ENCODE measurements at places on chromosomes 1 and 21.

DNA sequence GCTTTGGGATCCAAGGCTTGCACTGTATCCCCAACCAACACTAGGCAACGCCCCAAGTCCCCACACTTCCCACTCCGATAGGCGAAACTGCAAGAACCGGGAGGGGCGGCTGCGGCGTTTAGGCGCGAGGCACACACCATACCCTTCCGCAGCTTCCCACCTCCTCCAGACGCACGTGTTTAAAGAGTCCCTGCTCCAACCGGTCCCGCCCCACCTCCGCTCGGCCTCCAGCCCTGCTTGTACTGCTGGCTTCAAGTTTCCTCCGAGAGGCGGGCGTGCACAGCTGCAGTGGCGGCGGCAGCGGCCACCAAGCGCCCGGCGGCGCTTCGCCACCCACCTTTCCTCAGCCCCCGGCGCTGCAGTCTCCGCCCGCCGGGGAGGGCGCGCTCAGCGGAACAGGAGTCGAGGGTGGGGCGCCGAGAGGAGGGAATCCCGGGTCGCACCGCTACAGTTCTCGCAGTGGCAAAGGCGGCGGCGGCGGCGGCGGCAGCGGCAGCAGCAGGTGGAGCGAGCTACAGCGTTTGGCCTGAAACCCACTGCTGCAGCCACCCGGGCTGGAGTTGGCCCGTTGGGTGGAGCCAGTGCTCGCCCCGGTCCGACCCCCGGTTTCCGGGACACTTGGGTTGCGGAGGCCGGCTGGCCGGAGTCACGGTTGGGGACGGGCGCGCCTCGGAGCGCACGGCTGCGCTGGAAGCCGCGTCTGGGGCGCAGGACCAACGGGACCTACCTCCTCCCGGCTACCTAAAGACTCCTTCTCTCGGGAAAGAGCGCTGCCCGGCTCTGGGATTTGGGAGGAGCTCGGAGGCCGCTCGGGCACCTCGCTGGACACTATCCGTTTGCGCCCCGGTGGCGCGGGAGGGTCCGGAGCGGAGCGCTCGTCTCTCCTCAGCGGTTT, at the start of gene CNIH3:
Gene CNIH3, plus strand, starts transcription at position 457 of the 895 bp plus-strand sequence. CDS start 858 bp downstream, outside the sequence.
- DNase-seq: no peak

- no peak for DNase-seq
Observed at GRCh38 chr1:176733661-176734060, 270.7 kb downstream of the PAPPA2 start.

DNA sequence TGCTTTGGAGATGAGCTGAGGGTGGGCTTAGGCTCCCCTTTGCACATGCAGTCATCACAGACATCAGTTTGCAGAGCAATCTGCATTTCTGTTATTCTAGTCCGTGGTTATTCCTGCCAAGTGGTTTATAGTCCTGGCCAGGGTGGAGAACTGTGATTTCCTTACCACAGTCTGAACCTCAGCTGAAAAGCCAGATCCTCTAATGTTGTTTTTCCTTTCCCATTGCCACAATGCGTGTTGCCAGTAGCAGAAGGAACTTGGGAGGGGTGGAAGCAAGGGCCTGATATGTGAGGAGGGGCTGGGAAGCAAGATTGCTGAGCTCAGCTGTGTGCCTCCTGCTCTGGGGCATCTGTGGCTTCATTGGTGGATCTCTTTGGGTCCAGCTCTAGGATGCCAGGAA, 18.0 kb upstream of the ST3GAL3 start:
- DNase-seq: no peak

DNA sequence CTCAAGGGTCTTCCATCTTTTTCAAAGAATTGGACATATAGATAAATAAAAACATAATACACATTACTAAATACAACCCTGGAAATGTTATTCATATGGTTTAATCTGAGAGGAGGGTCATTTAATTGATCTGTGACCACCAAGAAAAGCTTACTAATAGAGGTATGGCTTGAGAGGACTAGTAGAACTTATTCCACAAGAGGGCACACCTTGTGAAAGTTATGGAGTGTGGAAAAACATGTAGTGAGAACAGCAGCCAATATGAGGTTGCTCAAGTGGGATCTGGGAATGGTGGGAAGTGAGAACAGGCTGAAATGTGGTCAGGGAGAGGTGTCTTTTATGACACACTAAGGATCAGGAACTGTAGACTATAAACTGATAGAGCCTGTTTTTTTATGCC, 973.5 kb upstream of the B3GALT2 start:
- no peak for DNase-seq

DNA sequence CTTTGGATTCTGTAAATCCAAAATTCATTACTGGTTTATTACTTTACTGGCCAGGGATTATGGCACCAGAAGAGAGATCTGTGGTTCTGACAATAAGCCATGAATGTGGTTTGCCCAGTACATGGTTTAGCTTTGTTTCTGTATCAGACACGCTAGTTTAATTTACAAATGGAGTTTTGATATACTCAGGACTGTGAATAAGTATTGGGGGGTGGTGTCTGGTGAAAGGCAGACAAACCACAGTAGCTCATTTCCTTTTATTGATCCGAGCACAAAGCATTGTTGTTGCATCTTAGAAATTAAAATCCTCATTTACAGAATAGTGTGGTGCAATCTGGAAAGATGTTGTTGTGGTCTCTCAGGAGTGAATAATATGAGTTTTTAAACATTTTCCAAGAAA, 96.0 kb downstream of the ST6GALNAC3 start:
- no peak for DNase-seq

- DNase-seq: no peak
Observed at GRCh38 chr1:91864017-91864700, 21.8 kb downstream of the TGFBR3 start.

DNA sequence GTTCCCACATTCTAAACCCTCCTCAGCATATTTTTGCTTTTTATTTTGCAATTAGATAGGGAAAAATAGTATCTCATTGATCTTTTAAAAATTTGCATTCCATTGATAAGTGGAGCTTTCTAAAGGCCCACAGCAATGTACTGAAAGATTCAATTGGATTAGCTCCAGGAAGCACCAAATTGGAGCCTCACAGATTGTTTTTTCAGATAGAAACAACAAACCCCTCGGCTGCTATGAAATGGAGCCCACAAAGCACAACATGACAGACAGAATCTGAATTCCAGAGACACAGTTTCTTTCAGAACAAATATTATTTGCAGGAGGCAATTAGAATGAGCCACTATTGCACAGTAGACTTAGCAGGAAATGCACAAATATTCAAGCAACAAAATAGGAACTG, 58.9 kb upstream of the KIF26B start:
- no peak for DNase-seq

DNA sequence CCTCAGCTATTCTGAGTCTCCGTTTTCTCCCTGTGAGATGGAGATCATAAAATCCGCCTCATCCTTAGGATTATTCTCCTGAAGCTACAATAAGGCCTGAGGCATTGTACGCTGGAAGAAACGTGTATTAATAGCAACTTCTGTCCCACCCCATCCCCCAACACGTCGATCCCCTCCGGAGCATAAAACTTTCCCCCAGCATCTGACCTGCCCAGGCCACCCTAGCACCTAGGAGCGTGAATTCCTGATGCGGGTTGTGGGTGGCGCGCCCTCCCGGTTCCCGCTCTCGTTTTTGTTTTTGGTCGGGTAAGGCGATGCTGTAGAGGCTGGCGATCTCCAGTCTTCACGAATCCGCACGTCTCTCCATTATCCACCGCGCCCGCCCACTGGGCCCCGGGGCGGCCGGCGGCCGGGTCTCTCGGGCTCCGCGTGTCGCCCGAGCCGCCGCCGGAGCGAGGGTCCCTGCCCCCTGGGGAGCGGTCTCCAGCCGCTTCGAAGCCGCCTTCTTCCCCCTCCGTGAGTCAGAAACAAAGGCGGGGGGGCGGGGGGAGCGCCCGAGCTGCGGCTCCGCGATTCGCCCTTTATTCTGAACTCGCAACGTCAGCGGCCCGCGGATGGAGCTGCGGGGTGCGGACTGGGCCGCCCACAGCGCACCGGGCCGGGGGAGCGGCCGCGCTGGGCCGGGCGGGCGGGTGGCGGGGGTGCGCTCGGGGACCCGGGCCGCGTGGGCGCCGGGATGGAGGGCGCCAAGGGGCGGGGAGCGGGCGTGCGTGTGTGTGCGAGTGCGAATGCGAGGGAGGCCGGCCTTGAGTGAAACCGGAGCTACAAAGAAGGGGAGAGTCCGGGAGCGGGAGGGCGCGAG, at the start of gene PLEKHO1:
Gene PLEKHO1, plus strand, starts transcription at position 646 of the 862 bp plus-strand sequence. CDS start 342 bp downstream, outside the sequence.
- peak; percentile 94 for DNase-seq

Data from CD4-positive, alpha-beta T cell treated with Interleukin-17A for 4 hours (primary cell).